Calu3 (cell line): ENCODE measurements at places on chromosomes 6 and 20. TPM values are rescaled to one million over a fixed set of nuclear protein-coding genes. Genes with fewer than 3 reads are reported as not detected.
A peak's percentile ranks its signal among the peaks of the same experiment; 100 is the strongest.

GRCh38 chr6:42280966-42281533 is 63.4 kb upstream of the MRPS10 start:
- no peak for DNase-seq

GRCh38 chr20:59148701-59149493 is 14.7 kb upstream of the ZNF831 start:
- no peak for DNase-seq

ZNF391 gene
- 3.7 and 4.6 TPM in 2 replicates for total RNA-seq

GABRR1 gene
- total RNA-seq: not detected in 2 replicates

DNA sequence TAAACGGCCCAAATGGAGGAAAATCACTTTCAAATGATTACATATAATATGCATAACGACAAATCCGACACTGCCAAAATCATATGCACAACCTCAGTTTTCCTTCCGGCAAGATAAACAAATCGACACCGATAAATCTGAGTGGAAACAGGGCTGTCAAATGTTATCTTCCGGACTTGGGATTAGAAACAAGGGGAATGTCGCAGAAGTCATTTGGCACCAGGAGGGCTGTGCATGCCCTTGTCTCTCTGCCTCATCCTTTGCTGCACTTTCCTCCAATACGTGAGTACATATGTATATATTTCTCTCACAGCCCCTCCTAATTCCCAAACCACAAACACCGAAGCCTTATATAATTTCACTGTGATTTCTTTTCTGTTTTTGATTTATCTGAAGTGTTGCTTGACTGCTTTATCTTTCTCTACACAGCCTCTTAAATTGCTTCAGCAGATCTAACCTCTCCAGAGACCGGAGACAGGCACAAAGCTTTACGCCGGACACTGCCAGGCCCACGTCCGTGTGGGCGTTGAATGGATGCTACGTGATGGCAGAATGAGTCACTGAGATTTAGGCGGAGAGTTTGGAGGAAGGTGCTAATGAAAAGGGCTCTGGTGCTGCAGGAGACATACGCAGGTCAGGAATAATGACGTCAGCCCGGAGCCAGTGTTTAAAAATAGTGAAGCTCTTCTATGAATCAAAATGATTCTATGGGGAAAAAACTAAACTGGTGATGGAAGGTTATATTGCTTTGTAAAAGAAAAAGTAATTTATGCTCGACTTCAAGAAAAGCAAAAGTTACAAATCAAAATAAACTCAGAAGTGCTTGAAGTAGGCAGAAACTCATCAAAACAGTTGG is 21.0 kb upstream of the PRELID3B start:
- peak; percentile 36 for DNase-seq

DNA sequence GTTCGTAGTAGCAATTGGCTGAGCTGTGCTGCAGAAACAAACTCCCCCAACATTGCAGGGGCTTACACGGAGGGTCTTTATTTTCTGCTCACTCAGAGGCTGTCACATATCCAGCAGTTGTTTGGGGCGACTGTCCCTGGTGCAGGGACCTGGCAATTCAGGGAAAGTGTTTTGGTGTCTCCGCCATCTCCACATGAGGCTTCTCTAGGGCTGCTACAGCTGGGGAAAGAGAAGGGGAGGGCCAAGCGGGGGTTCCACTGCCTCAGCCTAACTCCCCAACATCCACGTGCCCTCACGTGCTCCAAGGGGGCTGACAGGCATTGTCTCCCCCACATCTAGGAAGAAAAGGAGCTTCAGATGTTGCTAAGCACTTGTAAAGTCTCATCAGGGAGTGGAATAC is 61.3 kb upstream of the NXT1 start:
- DNase-seq: no peak

- DNase-seq: no peak
These were observed 51.9 kb downstream of the TRAM2 start for GRCh38 chr6:52524918-52525317.
